ENCODE measurements at places on chromosomes 1 and 21. TPM values are rescaled to one million over a fixed set of nuclear protein-coding genes. Genes with fewer than 3 reads are reported as not detected.

The LHX8 gene
- not detected for total RNA-seq

The C4BPA gene
- 0.67 TPM for total RNA-seq

The ADAMTS4 gene
- total RNA-seq = 0.18 TPM

The NPHS2 gene
- not detected for total RNA-seq

The CCDC17 gene
- 17.3 TPM for total RNA-seq

The SLAMF7 gene
- total RNA-seq = 2.6 TPM

The NHLH2 gene
- not detected for total RNA-seq

The CA6 gene
- not detected for total RNA-seq

The LIN28A gene
- not detected for total RNA-seq

The ZNF695 gene
- 0.94 TPM for total RNA-seq

Measured in Peyer's patch (tissue), 4 donors.